SJSA1 (cell line): ENCODE measurements at places on chromosomes 7 and 10. TPM values are rescaled to one million over a fixed set of nuclear protein-coding genes. Genes with fewer than 3 reads are reported as not detected.

PRSS1 gene
- not detected in 2 replicates for total RNA-seq

NODAL gene
- total RNA-seq, result not detected in 2 replicates

- DNase-seq, result no peak
Observed at GRCh38 chr10:116053910-116054309, 219.1 kb downstream of the GFRA1 start.

DNA sequence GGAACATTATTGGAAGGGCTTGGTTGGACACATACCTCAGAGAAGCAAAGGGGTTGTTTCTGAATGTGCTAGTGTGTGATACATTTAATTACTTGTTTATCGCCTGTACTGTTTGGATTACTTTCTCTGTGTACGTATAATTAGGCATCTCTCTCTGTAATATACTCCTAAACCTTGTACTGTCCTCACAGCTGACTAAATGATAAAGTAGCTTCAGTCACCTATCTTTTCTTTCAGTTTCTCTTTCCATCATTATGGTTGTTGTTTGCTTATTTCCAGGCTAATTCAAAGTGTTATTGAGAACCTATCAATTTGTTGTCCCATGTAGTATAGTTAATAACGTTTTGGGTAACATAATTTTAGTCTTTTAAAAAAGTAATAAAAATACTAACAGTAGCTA lies 34.0 kb downstream of the MXI1 start:
- DNase-seq, result no peak

- no peak for DNase-seq
Observed at GRCh38 chr10:33315891-33316290, 18.6 kb downstream of the NRP1 start.
